ENCODE measurements at places on chromosomes 2 and 18.

- DNase-seq, result no peak
These were observed 131.6 kb downstream of the NXPH2 start for GRCh38 chr2:138648606-138649005.

DNA sequence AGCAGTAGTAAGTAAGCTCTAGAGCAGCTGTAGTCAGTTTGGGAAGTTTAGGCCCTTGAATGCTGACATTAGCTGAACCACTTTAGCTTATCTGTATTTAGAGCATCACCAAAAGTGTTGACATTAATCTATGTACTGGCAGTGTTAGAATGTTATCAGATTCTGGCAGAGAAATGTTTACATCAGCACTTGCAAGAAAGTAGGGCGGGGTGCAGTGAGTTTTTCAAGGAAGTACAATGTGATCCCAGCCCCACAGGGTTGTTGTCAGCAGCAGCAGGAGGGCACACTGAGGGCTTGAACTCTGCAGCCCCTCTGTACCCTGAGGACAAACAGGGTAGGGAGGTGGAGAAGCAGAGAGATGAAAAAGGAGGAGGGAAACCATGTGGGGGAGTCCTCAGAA, 35.5 kb upstream of the RMP24 start:
- no peak for DNase-seq

DNA sequence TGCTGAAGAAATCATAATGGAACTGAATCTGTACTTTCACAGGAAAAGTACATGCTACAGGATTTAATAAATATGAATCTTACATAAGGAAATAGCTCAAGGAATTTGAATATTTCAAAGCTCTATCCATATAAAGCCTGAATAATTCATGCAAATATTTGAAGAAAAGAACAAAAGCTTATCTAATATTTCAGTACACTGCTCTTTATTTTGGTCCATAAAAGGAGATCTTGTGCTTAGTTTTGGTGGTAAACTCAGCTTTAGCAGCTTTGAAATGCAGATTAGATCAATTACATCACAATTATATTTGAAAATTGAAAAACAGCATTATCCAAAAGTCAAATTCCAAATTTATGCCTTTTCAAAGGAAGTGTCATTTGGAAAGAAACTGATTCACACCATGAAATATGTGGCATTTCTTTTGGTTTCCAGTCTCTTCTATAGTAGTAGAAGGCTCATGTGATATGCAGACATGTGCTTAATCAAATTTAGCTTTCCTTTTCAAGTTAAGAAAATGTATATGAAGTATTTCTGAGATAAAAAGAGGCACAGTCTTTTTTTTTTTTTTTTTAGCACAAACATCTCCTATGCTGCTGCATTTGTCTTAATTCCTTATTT, 42.1 kb upstream of the MAP4K3 start:
- DNase-seq, result no peak

DNA sequence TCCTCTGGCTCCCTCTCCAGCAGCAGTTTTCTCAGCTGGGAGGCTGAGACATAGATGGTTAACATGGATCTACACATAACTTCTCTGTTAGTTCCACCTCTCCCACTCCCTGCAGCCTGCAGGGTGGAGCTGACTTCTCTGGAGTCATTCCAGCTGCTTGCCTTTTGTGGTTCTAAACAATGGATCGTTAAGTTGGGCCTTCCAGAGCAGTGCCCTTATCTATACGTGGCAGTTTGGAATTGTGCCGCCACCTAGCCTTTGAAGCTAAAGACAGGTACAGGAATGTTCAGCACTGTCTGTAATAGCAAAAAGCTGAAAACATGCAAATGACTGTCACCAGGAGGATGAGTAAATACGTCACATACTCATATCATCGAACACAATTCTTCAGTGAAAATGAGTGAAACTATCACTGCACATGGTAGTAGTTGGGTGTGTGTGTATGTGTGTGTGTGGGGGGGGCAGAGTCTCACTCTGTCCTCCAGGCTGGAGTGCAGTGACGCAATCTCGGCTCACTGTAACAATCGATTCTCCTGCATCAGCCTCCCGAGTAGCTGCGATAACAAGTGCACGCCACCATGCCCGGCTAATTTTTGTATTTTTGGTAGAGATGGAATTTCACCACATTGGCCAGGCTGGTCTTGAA, 50.3 kb downstream of the SH2D6 start:
- DNase-seq, result no peak
